ENCODE measurements at places on chromosomes 7 and 10.

DNA sequence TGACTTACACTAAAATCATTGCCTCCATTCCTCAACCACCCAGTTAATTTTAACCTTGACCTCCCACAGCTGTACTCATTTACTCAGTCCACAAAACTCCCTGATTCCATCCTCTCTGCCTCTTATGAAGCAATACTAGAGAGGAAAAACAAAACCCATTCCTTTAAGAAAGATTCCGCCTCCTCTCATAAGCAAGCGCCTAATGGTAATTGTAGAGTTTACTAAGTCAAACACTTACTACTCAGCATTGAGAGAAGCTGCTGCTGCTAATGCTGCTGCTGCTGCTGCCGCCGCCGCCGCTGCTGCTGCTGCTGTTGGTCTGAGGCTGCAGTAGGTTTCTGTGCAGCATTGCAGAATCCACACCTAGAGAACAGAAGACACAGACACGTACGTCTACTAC lies 2.1 kb upstream of the ADD3 start:
- no peak for DNase-seq

- DNase-seq = peak; percentile 61
These were observed 62.7 kb downstream of the MAD1L1 start for GRCh38 chr7:2169923-2170575.

DNA sequence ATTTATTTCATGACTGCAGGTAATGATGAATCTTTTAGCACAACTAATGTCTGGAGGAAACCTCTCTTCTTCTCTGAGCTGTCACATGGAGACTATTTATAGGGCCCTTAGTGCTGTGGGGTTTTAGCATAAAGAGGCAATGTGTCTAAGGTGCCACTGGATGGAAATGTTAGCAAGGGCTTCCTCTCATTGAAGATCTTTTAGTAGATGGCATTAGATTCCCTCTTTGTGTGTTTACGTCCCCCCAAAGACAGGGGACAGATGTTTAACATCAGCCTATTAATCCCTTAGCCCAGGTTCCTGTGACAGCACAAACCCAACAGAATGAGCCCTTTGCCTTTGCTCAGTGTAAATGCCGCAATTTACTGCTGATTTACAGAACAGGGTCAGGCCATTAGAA lies 208.6 kb downstream of the SKAP2 start:
- no peak for DNase-seq

DNA sequence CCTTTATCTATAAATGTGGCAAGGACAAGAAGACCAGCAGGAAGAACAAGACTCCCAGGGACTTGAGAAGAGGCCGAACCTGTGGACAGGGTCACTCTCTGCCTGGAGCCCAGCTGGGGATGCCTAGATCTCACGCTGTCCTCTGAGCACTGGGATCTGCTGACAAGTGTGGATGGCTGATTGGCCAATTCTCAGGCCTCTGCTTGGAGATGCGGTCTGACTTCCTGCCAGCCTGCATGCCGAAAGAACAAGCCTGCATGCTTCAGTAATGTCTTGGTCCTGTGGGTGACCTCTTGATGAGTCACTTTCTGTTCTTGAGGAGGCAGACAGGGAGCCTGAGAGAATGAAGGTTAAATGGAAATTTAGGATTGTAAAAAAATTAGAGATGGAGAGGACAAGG lies 84.7 kb downstream of the TMEM178B start:
- DNase-seq = no peak

GRCh38 chr7:127089146-127089545 lies 163.6 kb downstream of the GRM8 start:
- no peak for DNase-seq

- DNase-seq = no peak
These were observed 50.6 kb downstream of the HIPK2 start for GRCh38 chr7:139727151-139727705.

GRCh38 chr7:1192171-1192676 lies 32.2 kb upstream of the ZFAND2A start:
- DNase-seq = no peak

- DNase-seq = no peak
These were observed 8.3 kb downstream of the PI4K2A start for GRCh38 chr10:97648562-97649404.

- DNase-seq = no peak
These were observed 606.2 kb downstream of the PCDH15 start for GRCh38 chr10:54194806-54195205.

GRCh38 chr7:152865011-152865410 lies 105.5 kb downstream of the ACTR3B start:
- DNase-seq = no peak

DNA sequence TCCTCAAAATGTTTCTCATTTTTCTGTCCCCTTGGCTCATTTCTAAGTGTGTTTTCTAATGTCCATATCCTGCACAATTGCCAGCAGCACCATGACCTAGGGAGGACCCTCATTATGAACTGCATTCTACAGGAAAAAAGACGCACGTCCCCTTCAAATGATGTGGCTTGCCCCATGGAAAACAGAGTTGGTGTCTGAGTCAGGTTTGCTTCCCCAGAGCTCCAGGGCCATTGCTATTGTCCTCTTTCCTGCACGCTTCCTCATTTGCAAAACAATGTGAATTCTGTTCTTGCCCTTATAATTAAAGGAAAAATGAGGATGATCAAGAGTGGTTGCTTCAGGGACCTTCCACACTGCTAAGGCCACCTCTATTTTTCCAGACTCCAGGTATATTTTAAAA lies 14.7 kb upstream of the ASB4 start:
- no peak for DNase-seq

- no peak for DNase-seq
These were observed 129.1 kb upstream of the CHST15 start for GRCh38 chr10:124222318-124222987.

GRCh38 chr7:12056381-12056780 lies 154.7 kb upstream of the TMEM106B start:
- DNase-seq = no peak

DNA sequence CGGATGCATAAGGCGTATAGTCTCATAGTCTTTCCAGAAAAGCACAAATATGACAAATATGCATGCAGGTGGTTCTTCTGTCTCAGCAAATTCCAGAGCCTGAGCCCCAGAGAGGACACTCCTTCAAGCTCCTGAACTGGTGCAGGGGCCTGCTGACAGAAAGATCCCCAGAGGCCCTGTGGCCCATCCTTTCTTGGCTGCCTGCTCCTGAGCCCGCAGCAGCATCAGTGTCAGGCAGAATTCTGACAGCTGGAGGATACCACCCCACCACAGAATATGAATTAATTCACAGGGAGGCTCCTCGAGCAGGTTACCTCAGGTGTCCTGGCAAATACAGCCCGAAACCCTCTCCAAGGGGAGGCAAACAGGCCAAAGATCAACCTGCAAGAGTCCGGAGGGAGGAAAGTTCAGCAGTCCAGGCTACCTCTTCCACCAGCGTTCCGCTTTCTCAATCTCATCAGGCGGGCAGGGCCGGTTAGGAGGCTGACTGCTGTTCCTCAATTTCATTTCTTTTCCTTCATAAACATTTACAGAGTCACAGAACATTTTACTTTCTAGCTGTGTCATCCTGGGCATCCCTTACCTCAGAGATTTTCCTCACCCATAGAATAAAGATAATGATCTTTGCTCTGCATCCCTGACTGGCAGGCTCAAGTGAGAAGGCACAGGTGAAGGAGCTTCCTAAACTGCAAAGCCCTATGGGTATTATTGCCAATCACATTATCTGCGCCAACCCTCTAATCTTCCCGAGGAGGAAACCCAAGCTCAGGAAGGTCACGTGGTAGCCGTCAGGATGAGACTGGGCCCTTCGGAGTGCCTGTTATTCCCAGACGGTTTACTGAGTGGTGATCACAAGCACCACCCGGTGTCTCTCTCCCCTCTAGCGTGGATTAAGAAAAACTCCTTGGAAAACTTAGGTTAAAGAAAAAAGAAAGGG lies 1.4 kb downstream of the DNAJB12 start:
- DNase-seq = no peak

DNA sequence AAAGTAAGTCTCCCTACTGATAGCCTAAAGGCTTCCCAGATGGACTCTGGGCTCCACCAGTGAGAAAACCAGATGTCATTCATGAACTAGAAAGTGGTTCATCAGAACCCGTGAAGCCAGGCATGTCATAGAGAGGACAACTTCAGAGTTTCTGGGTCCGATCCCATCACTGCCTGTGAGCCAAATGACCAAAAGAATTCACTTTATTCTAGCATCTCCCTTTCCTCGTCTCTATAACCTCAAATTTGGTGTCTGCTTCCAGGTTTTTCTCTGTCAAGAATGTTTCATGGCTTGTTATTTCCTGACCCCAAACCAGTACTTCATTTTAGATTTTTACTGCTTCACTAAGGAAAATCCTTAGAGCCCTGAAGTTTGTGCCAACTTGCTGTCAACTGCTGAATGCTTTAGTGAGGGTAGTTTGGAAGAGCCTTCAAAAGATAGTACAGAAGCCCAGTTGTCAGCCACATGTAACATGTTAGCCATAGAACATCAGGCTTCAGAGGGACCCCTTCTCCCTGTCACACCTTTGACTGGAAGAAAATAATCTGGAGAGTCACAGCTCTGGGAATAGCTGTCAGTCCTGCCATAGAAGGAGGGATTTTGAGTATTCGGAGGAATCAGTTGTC lies 34.0 kb downstream of the ITGB8 start:
- no peak for DNase-seq

- no peak for DNase-seq
These were observed 22.7 kb downstream of the HOXA1 start for GRCh38 chr7:27073076-27073475.

GRCh38 chr10:73641328-73642060 lies at the start of gene MYOZ1:
MYOZ1 (minus strand) TSS chr10:73641474; CDS start chr10:73640017, 1,457 bp downstream.
- no peak for DNase-seq

GRCh38 chr10:110644598-110645462 lies 694 bp downstream of the RBM20 start:
- DNase-seq = peak; percentile 38

GRCh38 chr7:112103246-112103645 lies 103.0 kb downstream of the DOCK4 start:
- DNase-seq = peak; percentile 24

- DNase-seq = no peak
These were observed 25.5 kb upstream of the C10orf105 start for GRCh38 chr10:71744897-71745663.

DNA sequence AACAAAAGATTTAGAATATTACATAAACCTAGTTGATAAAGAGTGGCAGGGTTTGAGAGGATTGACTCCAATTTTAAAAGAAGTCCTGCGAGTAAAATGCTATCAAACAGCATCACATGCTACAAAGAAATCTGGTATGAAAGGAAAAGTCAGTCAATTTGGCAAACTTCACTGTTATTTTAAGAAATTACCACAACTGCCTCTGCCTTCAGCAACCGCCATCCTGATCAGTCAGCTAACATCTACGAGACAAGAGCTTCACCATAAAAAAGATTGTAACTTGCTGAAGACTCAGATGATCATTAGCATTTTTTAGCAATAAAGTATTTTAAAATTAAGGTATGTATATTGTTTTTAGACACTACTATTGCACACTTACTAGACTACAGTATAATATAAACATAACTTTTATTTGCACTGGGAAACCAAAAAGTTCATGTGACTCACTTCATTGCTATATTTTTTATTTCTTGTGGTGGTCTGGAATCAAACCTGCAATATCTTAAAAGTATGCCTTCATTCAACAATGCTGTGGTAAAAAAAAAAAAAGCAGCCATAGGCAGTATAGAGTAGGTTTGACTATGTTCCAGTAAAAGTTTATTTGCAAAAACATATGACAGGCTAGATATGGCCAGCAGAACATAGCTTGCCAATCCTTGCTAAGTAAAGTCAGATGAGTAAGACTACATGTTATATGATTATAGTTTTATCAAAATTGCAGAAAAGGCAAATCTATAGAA lies 74.4 kb downstream of the GLCCI1 start:
- no peak for DNase-seq

- DNase-seq = no peak
These were observed 43.1 kb upstream of the TUBB8 start for GRCh38 chr10:92153-92552.

DNA sequence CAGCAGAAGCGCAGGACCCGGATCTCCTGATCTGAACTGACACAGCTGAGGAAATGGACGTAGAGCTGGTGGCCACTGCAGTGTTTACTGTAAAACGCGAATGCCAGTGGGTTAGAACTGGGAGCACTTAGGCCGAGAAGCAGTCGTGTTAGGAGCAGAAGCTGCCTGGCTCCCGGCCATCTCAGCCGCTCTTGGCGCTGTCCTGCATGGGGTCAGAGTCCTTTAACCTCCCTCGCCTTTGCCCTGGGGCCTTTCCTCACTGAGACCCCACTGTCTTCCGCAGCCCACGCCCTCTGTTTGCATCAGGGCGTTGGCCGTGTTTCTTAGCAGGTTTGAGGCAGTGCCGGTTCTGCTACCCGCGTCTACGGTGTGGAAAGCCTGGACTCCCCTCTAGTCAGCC lies 24.6 kb downstream of the DYNC2I1 start:
- no peak for DNase-seq

DNA sequence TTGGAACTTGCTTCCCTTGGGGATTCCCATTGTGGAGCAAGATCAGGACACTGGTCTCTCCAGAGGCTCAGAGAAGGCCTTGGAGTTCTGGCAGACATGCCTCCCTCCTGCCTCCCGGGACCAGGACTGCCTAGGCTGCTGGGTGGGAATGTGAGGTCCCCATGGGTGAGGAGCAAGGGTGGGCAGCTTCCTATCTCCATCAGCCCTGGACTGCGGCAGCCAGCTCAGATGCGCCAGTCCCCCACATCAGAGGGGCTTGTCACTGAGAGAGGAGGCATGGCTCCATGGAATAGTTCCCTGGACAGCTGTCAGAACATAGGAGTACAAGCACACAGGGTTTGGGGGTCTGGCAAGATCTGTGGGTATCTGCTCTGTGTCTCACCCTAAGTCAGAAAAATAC lies 17.3 kb downstream of the GPR26 start:
- no peak for DNase-seq

GRCh38 chr7:139702313-139702731 lies 75.5 kb downstream of the HIPK2 start:
- DNase-seq = no peak

DNA sequence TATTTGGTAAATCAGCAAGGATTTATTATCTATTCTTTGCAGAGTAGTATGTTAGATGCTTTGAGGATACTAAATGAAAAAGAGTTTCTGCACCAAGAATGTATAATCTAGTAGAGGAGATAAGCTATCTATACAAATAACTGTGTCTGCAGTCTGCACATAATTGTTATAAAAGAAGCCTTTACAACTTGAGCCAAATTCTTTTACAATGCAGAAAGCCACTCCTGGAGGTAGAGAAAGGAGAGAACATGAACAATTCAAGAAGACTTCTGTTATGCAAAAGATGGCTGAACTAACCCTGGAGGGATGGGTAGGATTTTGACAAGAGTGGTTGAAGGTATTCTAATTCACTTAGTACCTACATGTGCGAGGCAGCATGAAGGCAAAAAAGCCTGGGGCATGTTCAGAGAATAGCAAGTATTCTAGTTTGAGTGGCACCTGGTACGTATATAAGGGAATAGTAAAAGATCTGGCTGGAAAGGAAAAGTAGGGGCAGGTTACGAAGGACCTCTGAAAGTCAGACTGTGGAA lies 251.1 kb upstream of the KAT6B start:
- DNase-seq = no peak
